ENCODE measurements at places on chromosomes 5 and 9.

DNA sequence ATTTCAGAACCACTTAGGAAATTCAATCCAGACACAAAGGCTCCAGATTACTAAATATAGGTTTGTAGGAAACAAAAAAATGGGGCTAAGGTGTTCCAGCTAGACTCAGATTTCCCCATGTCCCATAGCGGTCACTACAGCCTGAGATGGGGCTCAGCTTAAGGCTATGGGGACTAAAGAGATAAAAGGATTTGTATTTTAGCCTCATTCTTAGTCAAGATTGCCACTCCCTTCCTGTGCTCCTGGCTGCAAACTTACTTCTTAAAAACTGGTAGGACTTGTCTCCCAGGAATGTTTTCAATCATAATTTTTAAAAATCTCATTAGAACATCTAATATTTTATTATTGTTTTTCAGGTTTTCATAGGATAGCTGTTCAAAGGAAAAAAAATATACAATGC is 253.8 kb upstream of the DAB2 start:
- DNase-seq: no peak

DNA sequence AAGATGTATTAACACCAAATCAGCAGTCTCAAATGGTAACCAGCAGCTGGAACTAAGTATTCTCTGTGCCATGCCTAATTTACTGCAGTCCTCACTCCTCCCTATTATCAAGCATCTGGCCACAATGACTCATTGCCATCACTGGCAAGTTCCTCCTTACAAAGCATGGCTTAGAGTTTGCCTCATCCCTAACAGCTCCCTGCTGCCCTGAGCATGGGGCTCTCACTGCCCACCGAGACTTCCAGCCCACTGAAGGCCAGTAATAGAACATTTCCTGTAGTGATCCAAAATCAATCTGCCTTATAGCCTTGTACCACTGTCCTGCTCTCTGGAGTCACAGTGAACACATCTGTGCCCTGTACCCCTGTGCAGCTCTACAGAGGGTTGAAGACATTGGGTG is 211.9 kb upstream of the TRIM32 start:
- peak; percentile 48 for DNase-seq

GRCh38 chr9:25519286-25519685 is 159.0 kb downstream of the TUSC1 start:
- no peak for DNase-seq

- no peak for DNase-seq
Observed at GRCh38 chr5:82374637-82375036, 96.5 kb upstream of the RPS23 start.

- DNase-seq: no peak
Observed at GRCh38 chr9:124765439-124765835, 5.7 kb downstream of the NR6A1 start.

GRCh38 chr5:174581479-174581878 is 142.9 kb upstream of the MSX2 start:
- DNase-seq: peak; percentile 28

DNA sequence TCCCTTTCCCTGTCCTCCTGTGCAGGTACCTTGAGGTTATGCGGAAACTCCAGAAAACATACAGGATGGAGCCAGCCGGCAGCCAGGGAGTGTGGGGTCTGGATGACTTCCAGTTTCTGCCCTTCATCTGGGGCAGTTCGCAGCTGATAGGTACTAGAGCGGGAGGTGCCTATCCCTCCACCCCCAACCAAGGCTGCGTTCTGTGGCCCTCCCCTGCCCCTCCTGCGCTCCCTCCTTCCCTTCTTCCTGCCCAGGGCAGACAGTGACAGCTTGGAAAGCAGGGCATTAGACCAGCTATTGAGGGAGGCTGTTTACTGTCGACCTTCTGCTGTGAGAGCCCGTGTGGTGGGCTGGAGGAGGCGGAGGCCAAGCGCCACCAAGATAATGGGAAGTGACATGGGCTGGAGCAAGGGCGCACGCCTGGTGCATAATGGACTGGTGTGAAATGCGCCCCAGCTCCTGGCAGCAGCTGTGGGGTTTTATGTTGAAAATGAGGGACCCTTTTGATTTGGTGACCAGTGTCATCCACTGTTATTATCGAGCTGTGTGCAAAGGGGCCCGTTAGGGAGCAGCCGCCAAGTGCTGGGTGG is 25.3 kb downstream of the PTPA start:
- DNase-seq: no peak

DNA sequence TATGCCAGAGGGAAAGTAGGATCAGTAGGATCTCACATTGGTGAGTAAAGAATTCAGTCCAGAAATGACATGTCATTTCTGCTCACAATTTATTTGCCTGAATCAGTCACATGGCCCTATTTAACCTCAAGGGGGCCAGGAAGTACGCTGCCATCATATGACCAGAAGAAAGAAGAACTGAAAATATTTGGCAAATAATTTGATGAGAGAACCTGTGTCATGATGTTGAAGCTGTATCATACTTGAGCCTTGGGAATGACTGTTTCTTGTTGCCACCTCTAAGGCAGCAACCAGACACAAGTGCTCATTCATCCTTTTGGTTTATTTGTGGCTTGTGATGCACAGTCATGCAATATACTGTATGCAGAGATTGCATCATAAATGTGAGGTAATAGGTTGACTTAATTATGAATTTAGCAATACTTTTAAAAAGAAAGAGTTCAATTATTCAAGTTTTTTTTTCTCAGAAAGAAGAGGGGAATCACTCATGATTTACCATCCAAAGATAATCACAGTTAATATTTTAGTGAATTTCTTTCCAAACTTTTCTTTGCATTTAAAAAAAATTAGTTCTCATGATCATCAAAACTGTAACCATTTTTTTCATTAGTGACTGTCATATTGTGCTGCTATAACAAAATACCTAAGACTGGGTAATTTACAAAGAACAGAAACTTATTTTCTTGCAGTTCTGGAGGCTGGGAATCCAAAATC is 8.2 kb upstream of the ZFYVE16 start:
- DNase-seq: peak; percentile 68

DNA sequence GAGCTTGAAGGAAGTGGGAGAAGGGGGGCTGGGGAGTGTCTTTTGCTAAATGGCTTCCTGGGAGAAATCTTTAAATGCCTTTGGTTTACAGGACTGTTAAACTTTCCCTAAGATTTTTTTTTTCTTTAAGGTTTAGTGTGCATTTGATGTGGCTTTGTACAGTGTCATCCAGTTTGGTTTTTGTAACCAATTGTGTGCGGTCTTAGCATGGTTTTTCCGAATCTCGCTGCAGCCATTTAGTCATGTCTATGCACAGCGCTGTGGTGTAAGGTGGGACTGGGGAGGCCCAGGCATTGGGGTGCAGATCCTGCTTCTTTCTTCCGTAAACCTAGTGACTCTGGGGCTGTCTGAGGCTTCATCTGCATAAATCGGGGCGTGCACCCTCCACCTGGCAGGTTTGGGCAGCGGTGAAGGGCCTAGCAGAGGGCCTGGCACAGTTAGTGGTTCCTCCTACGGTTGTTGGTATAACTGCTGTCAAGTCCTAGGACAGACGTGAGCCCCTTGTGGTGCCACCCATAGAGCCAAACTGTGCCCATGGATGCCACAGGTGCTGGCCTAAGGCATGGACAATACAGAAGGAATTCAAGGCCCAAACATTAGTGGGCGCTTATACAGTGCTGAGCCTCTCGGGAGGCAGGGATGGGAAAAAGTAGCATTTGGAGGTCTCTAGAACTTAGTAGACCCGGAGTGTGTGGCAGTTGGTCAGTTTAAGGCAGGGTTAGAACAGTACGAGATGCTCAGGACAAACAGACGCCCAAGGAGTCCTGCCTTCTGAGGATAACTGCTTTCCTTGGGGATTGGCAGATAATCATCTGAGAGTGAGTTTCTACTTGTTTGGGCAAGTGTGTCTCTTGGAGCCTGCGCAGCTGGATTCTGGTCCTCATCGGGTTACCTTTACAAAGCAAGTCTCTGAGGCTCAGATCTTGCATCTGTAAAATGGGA is 1.5 kb downstream of the PRRC2B start:
- peak; percentile 31 for DNase-seq

GRCh38 chr9:14692470-14693250 is 572 bp downstream of the ZDHHC21 start:
- peak; percentile 12 for DNase-seq

DNA sequence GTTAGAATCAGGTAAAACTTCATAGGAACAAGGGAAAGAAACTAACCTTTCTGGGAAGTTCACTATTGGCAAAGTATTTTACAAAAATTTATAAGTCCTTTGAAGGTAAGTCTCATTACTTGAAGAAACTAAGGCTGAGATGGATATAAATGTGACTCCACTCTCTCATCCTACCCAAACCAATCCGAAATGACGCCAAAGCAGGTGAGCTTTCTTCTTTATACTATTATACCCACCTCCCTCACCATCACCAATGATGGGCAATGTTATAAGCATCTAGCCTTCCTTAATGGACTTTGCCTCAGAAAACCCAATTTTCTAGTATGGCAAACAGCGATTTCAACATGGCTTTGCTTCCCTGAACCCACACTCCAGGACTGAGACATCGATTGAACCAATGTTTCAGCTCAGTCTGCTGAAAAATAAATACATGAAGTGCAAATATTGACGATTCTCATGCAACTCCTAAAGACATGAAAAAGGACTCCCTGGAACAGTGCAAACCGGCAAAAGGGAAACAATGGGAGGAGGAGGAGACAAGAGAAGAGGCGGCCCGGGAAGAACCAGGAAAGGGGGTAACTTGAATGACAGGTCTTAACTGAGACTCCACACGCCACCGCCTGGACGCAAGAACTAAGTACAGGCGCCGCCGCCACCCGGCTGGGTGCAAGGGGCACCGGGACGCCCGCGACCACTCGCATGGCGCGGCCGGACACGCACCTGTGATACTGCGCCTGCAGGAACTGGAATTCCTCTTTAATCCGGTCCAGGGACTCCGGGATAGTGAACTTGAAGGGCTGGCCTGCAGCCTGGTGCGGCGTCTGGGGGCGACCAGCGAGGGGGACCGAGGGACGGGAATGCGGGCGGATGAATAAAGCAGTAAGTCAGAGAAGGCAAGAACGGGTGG is 2.5 kb downstream of the TLE1 start:
- peak; percentile 86 for DNase-seq

DNA sequence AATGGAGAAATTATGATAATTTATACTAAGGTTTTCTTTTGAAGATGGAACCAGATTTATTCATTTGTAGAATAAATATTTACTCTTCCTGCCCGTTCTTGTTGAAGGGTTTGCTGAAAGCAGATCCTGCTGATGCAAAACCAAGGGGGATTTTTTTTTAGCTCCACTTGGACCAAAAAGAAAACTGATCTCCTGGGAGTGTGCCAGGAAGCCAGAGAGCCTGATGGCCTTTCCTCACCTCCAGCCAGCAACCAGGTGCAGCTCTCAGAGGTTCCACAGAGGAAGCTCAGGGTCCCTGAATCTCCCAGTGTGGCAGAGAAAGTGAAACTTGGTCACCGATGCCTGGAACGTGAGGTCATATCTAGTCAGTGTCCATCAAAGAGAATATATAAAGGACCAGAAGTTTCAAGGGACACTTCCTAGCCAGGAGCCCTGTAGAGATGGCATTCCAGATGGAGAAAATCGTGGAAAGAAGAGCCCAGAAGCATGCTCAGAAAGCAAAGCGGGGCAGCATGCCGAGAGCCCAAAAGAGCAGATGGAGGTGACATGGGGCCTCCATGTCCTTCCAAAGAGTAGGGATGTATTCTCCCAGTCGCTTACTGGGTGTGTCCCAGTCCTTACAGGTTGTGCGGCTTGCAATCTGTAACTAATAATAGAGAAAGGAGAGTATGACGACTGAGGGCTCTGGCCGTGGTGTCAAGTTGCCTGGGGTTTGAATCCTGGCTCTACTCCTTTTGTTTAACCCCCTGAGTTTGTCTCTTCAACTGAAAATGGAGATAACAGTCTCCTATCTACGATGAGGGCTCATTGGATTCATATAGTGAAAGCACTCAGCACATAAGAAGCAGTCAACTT is 12.2 kb downstream of the AFAP1L1 start:
- DNase-seq: no peak

DNA sequence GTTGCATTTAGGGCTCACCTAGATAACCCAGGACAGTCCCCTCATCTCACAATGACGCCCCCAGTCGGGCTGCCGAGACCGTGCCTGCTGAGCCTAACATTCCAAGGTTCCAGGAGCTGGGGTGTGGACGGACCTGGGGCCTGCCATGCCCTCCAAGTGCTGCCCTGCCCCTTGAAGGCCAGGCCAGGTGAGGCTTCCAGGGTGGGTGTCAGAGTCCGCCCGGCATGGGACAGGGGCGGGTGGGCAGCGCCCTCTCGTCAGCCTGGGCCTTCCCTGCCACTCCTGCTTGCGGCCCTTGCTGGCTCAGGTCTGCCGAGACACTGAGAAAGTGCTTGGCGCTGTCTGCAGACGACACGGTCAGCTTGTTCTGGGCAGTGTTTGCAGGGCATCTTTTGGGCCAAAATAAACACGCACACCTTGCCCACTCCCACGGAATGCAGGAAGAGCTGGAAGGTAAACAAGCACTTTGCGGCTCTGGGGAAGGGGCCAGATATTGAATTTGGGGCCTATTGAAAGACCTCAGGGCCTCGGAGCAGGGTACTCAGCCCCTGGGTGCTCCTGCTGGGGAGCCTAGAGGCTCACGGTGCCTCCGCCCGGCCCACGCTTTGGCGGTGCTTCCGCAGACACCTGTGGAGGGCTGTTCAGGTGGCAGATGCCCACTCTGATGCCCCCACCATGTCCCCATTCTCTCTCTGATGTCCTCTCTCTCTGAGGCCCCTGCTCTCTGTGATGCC is 4.2 kb upstream of the SCGB3A1 start:
- no peak for DNase-seq

All from choroid plexus epithelial cell (primary cell).